ENCODE measurements at places on chromosomes 13 and 19.

DNA sequence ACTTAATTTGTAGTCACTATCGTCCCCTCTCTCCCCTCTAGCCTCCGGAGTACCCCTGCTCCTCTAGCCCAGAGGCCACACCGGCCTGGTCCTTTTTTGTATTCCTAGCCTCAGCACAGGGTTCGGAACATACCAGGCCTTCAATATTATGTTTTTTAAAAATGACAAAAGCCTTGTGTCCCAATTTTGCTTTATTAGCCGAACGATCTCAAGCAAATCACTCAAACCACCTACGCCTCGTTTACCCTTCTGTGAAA, 463 bp upstream of the POMP start:
- DNase-seq, result no peak

GRCh38 chr19:18856385-18857126, 24.8 kb downstream of the UPF1 start:
- DNase-seq, result peak; percentile 41

GRCh38 chr13:22061806-22062391, 391.0 kb downstream of the FGF9 start:
- DNase-seq, result no peak

DNA sequence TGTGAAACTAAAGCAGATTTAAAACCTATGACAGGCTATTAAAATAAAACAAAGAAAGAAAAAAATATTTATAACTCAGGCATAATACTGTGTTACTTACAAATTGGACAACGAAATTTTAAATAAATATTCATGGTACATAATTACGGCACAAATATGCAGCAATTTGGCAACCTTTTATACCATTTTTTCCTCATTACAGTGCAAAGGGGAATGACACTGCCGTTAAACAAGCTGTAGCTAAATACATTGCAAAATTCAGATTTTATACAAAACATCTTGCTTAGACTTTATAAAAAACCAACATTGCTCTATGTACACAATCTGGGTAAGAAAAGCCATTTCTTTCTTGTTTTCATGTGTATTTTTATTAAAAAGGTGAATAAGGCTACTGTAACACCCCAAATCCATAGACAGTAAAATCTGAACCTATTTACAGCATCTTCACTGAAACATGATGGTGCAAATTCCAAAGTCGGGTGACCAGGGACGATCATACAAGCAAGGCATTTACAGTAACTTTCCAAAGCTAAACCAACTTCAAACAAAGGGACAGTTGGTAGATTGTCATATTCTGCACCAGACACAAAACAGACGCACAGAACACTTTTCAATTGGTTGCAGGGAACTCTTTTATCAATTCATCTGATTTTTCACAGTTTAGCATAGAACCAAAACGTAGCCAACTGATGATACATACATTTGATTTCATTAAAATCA, 45.5 kb downstream of the EFNB2 start:
- no peak for DNase-seq

- DNase-seq, result no peak
Observed at GRCh38 chr13:25217023-25217885, 45.2 kb upstream of the AMER2 start.

Measured in cerebellar nuclear complex (tissue), 1 donor.